ENCODE measurements at places on chromosomes 13 and 19.

DNA sequence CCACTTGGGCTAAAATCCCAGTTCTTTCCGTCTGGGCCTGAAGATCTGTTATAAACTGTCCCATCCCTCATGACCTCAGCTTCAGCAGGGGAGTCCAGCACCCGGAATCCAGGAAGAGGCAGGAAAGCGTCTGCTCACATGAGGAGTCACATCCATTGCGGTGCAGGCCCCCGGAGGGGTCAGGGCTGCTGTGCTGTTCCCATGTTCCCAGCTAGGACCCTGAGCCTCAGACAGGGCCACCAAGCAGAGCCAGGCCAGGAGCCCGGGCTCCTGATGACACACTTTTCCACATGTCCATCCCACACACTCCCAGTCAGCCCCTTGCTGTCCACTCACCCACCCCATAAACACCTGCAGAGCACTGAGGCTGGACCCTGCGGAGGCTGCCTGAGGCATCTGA, 45.3 kb upstream of the VSTM2B start:
- no peak for DNase-seq

- no peak for DNase-seq
Measured at GRCh38 chr13:113532156-113532806, 41.8 kb upstream of the DCUN1D2 start.

GRCh38 chr13:106376401-106377112, 158.9 kb downstream of the EFNB2 start:
- DNase-seq, result no peak

GRCh38 chr19:17385878-17386611, 8.0 kb downstream of the CCDC194 start:
- no peak for DNase-seq

DNA sequence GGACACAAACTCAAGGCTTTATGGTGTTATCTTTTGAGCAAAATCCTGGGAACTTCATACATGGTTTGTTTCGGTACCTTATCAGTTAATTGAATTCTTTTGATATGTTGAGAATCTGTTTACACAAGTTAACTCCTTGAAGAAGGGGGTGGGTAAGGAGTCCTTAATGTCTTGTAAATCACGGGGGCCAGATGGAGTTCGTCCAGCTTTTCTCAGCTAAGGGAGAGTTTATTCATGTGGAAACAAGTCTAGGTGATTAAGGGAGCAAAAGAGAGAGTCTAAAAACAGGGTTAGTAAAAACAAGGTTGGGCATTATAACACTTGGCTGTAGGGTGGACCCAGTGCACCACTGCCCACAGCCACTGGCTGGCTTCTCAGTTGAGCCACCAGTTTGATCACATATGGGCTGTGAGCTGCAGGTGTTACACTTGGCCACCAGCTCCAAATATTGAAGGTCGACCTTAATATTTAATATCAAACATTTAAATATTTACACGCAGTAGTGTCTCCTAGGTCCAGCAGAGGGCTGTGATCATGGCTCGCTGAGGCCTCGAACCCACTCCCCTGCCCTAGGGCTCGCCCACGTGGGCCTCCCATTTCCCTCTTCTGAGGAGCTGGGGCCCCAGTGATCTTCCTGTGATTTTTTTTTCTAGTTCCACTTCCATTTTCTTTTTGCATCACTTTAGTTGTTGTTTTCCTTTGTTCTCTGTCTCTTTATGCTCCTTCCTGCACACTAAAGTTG, 21.0 kb upstream of the ZNF43 start:
- no peak for DNase-seq

All from AG09319 (cell line).